ENCODE measurements at places on chromosomes 7 and 10.

DNA sequence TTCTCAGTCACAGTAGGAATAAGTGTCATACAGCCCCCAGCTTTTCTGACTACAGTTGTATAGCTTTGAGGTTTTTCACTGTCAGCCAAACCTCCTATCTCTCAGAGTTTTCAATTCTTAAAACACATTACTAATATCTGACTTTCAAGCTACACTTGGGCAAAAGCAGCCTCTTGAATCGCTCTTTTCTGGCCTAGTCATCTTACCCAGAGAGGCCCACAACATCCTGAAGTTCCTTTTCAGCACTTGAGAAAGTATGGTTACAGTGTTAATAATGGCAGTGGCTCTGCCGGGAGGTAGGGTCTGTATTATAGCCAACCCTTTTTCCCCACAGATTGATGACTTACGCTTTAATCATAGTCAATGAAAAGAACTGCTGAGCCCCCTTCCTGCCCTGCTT, 181.0 kb downstream of the LRRC4 start:
- DNase-seq: no peak

DNA sequence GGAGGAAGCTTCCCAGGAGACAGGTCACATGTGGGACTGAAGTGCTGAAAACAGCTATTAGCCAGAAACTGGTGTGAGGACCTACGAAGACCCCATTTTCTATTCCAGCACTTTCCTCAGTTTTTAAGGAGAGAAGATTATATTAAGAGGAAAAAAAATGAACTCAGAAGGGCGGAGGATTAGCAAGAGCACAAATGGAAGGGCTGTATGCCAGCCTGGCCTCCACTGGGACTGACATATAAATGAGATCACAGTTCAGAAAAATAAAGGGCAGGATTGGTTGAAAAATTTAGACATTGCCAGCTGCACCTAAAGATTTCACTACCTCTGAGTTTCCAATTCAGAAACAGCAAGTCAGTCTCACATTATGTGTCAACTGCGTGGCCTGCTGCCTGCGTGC, 53.0 kb downstream of the GSDME start:
- DNase-seq: no peak

GRCh38 chr10:130727766-130728490, 583.6 kb downstream of the TCERG1L start:
- DNase-seq: no peak

DNA sequence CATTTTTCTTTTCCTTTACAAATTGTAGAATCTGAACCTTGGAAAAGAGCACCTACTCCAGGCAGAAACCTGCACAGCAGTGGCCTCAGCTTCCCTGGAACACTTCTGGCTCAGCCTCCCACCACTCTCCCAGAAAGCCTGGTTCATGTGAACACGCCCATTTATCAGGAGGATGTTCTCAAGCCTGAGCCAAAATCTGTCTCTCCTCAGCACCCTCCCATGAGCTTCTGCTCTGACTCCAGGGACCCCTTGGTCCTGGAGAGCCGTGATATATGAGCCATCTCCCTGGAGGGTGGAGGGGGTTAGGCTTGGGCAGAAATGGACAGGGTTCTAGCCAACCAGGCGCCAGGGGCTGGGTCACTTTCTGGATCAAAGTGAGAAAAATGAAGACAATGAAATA, 10.1 kb downstream of the GDF2 start:
- no peak for DNase-seq

- DNase-seq: no peak
These were observed 444.6 kb downstream of the NRG3 start for GRCh38 chr10:82319562-82319961.

- no peak for DNase-seq
These were observed 4.1 kb downstream of the ATG9B start for GRCh38 chr7:151020231-151020630.

DNA sequence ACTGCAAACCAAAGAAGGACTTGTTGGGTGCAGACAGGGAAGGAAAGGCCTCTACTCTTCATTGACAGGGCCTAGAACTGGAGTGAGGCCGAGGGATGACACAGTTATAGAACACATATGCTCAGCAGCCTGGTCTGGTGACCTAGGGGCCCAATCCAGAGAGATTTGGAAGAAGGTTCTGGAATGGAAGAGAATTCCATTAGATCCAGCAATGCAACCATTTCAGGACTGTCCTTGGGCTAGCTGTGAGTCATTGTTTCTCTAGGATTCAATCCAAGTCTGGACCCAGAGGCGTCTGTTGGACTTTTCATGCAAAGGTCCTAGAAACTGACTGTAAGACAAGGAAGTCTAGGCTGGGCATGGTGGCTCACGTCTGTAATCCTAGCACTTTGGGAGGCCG, 59.2 kb downstream of the WIPF3 start:
- DNase-seq: no peak

DNA sequence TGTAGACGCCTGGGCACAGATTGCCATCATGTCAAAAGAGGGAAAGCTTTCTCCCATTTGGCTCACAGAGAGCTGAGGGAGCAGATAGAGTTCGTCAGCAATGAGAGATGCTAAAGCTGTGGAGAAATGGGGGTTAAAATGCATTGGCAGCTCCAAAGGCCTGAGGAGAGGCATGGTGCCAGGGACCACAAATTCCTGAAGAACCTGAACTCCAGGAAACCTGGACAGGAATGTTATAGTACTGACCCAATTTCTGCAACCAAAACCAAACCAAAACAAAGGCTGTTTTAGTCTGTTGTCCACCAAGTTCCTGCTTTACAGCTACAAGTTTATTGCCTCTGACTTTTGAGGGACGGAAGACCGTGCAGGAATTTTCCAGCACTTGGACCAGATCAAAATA, 575.7 kb downstream of the REEP3 start:
- no peak for DNase-seq

DNA sequence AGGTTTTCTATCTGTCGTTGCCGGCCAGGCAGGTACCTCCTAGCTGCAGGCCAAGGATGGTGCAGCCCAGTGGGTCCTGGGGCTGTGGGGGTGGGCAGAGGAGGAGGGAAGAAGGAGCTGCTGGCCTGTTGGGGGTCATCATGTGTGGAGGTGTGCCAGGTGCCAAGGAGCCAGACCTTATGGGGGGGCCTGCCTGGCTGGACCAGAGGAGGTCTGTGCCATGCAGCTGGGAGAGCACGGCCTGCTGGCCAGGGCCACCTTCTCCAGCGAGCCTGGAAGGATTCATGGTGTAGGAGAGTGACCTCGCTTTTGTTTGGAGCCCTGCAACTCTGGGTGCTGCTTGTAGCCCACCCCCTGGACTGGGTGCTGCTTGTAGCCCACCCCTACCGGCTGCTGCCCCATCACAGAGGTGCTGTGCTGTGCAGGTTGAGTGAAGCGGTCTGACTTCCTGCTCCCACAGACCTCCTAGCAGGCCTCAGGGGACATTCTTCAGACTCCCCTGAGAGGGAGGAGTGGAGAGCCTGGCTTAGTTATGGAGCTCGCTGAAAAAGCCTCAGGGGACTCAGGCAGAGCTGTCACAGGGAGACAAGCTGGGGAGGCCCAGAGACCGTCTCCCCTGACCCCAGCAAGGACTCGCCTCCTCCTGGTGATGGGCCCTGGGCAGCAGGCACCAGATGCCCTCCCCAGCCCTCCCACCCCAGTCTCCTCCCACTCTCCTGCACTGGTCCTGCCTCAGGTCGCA, 67.7 kb upstream of the AQP1 start:
- DNase-seq: no peak

DNA sequence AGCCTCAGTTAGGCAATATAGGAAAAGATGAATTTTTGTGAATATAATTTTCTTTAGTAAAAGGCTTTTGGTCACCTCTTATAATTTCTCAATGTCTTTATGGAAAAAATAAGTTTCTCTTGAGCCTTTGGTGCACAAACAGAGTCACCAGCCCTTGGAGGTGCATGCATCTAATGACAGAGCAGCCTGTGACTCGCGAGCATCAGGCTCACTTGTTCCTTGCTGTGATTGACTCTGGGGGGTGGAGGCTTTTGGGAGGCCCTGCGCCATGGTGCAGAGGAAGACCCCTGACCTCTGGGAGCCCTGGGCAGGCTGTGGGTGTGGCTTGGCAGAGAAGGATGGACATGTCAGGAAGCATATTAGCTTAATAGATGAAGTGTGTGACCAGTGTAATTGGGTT, 60.2 kb downstream of the FIGNL1 start:
- no peak for DNase-seq

DNA sequence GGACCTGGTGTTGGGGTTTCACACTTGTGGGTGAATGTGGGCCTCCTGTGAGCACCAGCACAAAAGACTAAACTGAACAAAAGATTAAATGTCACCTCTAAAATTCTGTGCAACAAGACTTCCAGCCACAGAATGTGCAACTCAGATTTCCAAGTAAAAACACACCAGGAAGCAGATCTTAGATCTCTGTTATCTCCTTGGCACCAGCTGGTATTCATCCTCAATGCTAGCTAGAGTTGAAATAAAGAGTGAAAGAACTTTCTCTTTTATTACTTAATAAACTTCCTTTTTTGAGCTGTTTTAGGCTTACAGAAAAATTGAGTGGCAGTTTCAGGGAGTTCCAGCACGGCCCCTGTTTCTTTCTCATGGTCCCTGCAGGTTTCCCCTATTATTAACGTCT, 40.2 kb downstream of the EGFR start:
- DNase-seq: no peak

DNA sequence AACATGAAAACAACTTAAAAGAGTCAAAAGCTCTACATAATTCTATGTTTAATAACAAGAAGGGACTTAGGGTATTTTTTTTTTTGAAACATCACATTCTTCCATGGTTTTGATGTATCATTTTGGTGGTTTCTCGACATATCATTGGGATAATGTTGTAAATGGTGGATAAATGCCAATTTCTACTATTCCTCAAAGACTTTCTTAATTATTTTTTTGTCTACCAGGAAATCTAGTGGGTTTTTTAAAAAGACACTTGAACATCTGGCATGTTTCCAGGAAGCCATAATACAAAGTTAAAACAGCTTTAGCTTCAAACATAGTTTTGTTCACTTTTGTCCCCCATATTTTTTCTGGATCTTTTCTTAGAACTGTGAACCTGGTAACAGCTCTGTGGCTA, 200.4 kb downstream of the DKK1 start:
- no peak for DNase-seq

DNA sequence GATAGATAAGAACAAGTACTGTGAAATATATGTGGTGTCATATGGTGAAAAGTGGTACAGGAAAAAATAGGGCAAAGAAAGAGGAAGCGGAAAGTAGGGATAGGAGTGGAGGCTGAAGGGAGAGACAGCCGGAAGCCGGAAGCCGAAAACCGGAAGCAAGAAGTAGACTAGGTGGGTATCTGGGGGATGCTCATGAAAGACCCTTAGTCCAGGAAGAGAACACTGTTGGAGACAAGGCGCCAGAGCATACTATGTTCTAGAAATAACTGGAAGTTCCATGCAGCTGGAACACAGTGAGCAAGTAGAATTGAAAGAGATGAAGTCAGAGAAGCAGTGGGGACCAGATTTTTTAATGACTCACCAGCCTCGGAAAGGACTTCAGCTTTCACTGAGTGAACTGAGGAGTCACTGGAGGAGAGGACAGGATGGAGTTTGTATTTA, 22.5 kb downstream of the ST8SIA6 start:
- DNase-seq: no peak

GRCh38 chr7:4880218-4880617, 3.3 kb downstream of the RADIL start:
- DNase-seq: no peak
